ENCODE measurements at places on chromosomes 2 and 18.

- peaks cover 3% of the 10 kb centered on the region for H3K36me3 ChIP-seq
- H3K4me1 ChIP-seq = no peaks in the 10 kb centered on the region
- no peak overlapping the region for H3K4me3 ChIP-seq
- no peak for DNase-seq
- H3K27ac ChIP-seq = peak overlapping the region; percentile 29
These were observed 5.8 kb downstream of the HDLBP start for GRCh38 chr2:241309684-241310117.

GRCh38 chr2:12479065-12479601 is 237.6 kb upstream of the TRIB2 start:
- no peak overlapping the region for H3K4me3 ChIP-seq
- H3K27ac ChIP-seq = peak overlapping the region; percentile 15
- DNase-seq = no peak
- no peaks in the 10 kb centered on the region for H3K27me3 ChIP-seq
- no peaks in the 10 kb centered on the region for H3K36me3 ChIP-seq
- H3K4me1 ChIP-seq = no peaks in the 10 kb centered on the region

GRCh38 chr2:149075853-149076252 is 37.4 kb downstream of the LYPD6B start:
- no peak overlapping the region for H3K27ac ChIP-seq
- no peaks in the 10 kb centered on the region for H3K36me3 ChIP-seq
- no peak for DNase-seq

DNA sequence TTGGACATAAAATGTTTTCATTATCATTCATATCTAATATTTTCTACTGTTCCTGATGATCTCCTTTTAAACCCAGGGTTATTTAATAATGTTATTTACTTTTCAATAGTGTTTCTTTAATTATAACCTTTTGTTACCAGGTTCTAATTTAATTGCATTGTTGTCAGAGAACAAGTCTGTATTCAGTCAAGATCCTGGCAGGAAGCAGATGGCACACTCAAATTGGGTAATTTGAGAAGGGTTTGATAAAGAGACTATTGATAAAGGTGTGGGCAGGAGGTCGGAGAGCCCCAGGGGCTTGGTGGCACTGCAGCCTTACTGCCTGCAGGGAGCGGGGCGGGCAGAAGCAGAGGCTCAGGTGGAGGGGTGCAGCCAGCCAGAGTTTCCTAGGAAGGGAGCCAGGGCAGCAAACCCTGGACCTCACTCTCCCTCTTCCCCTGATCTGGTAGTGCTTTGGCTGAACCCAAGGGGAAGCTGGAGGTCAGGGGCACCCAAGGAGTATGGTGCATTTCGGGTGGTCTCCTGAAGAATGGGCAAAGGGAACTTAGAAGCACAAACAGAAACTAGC is 2.3 kb upstream of the KIF1A start:
- no peaks in the 10 kb centered on the region for H3K36me3 ChIP-seq
- no peak overlapping the region for H3K4me3 ChIP-seq
- peaks cover 2% of the 10 kb centered on the region for H3K27me3 ChIP-seq
- H3K4me1 ChIP-seq = no peaks in the 10 kb centered on the region
- no peak overlapping the region for H3K27ac ChIP-seq
- DNase-seq = no peak

DNA sequence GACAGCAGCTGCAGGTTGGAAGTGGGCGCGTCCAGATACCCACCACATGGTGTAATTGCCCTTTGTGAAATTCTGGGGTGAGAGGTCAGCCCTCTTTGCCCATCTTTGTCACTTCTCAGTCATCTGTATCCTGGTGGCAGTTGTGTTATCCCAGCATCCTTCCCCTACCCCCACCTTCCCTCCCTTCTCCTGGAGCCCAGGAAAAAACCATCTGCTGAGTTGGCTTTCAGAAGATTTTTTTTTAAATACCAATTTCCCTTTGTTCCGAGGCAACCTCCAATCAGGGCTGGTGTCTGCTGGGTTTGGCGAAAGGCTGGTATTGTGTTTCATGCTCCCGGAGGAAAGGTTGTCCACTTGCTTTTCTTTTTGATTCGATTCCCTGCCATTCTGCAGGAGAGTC is 35.2 kb downstream of the SETBP1 start:
- no peak overlapping the region for H3K4me3 ChIP-seq
- H3K36me3 ChIP-seq = no peaks in the 10 kb centered on the region
- peaks cover 7% of the 10 kb centered on the region for H3K4me1 ChIP-seq
- DNase-seq = no peak
- no peaks in the 10 kb centered on the region for H3K27me3 ChIP-seq
- no peak overlapping the region for H3K27ac ChIP-seq

DNA sequence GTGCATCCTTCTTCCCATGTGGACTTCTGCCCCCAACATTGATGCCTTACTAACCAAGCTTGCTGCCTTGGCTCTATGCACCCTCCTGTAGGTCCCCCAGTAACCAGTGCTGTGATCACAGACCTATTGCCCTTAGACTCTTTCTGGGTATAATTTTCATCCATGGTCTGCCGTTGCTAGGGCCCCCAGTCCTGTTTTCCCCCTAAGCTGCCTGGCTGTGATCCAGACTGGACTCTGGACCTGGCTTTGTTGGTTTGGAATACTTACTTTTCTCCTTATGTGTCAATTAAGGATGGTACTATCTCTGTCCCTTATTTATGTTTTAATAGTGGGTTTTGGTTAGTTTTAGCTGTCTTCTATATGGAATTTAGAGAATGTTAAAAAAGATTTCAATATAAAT is 26.0 kb downstream of the ATP9B start:
- H3K4me3 ChIP-seq = no peak overlapping the region
- H3K36me3 ChIP-seq = no peaks in the 10 kb centered on the region
- no peaks in the 10 kb centered on the region for H3K4me1 ChIP-seq
- no peak for DNase-seq

GRCh38 chr2:73907840-73908452 is 15.1 kb downstream of the ACTG2 start:
- H3K4me3 ChIP-seq = no peak overlapping the region
- H3K27ac ChIP-seq = no peak overlapping the region
- no peak for DNase-seq
- H3K4me1 ChIP-seq = no peaks in the 10 kb centered on the region
- no peaks in the 10 kb centered on the region for H3K27me3 ChIP-seq

- H3K27ac ChIP-seq = no peak overlapping the region
- no peak for DNase-seq
- no peaks in the 10 kb centered on the region for H3K27me3 ChIP-seq
These were observed 180.0 kb upstream of the TPO start for GRCh38 chr2:1233281-1233680.

Data from right lobe of liver (tissue), 6 donors.